ENCODE measurements at places on chromosomes 5 and 9.

GRCh38 chr5:156147944-156148285 lies 179.0 kb upstream of the SGCD start:
- DNase-seq = no peak

GRCh38 chr9:126417043-126417442 lies 90.4 kb downstream of the MVB12B start:
- no peak for DNase-seq

DNA sequence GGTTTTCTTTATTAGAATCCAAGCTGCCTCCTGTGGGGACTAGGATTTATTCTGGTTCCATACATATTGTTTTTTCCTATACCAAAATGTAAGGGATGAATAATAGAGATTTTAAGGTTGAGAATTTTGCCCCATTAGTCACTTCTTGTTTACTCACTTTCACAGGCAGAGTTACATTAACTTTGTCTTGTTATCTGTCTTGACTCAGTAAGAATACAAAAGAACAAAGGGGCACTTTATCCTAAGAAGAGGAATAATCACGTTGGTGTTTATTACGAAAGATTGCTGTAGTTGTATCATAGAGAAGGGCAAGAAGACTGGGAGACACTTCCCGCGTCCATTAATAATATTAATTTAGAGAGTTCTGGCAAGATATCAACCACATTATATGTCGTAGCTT lies 599.7 kb upstream of the FTMT start:
- DNase-seq = peak; percentile 64

- no peak for DNase-seq
Measured at GRCh38 chr5:40678026-40678425, 1.7 kb upstream of the PTGER4 start.

GRCh38 chr9:33676746-33677505 lies 118.4 kb upstream of the PRSS3 start:
- no peak for DNase-seq

DNA sequence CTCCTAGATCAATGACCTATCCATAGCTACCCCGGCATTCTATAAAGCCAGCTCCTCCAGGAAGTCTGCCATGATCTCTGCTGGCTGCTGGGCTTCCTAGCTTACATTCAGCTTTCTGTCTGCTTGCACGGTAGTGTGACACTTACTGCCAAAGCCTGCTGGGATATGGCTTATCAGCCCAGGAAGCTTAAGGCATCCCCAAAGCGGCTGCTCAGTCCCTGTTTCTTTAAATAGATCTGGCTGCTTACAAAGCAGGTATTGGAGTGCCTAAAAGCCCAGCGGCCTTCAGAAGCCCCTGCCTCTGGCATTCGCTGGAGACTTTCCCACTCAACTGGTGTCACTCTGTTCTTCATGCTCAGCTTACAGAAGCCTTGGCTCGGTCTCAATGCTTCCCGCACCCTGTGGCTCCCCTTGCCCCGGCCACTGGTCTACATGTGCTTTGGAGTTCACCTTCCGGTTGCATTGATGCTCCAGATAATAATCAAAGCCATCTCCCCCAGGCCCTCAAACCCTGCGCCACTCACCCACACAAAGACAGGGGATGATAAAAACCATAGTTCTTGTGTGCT lies 31.3 kb upstream of the STRBP start:
- no peak for DNase-seq

DNA sequence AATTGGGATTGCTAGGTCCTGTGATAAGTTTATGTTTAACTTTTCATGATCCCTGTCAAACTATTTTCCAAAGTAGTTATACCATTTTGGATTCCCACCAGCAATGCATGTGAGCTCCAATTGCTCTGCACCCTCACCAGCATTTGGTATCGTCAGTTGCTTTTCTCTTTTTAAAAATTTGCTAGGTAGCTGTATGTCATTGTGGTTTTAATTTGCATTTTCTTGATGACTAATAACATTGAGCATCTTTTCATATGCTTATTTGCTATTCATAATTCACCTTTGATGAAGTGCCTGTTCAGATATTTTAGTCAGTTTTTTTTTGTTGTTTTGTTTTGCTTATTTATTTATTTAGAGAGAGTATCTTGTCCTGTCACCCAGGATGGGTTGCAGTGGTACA lies 12.5 kb downstream of the TAF1L start:
- no peak for DNase-seq

- DNase-seq = no peak
Measured at GRCh38 chr5:87645224-87645623, 232.5 kb upstream of the CCNH start.

DNA sequence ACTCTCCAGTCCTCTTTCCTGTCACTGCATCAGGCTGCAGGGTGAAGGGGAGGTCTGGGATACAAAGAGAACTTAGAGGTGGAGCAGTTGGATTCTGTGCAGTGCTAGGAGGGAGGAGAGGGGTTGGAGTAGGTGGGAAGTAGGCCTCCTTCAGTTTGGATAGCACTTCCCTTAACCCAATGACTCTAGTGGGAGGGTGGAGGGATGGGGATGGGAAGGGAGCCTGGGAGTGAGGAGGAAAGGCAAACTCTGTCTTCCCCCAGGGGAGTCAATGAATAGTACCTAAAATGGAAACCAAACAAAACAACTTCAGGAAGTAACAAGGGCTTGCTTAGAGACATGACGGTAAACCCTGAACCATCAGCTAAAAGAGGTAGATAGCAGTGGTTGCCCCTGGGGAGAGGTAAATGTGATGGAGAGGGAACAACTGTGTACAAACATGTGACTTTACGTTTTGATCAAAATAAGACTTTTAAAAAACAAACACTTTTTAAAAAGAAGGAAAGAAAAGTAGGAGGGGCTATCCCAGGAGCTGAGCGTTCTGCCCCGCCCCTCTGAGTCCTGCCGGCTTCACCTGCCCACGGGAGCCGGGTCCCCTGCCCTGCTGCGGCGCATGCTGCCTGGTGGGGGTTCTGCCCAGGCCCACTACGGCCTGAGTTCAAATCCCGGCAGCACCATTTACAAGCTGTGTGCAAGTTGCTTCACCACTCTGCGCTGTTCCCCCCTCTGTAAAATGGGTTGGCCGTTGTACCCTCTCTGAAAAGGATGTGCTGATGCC lies 30.9 kb downstream of the GSN start:
- peak; percentile 68 for DNase-seq

DNA sequence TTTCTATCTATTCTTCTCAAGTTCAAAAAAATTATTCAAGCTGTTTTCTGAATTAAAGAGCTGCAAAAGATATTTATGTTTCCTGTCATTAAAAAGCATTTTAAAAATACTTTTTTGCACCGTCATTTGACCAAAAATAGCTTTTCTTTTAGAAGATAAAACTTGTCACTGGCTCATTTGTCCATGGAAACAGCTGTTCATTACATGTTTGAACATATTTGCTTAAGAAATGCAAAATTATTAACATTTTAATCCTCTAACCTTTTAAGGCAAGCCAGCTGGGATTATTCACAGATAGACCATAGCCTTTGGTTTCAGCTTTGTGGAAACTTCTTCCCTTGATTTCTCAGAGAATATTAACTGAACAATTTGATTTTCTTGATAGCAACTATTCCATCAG lies 393.9 kb downstream of the TUSC1 start:
- no peak for DNase-seq

DNA sequence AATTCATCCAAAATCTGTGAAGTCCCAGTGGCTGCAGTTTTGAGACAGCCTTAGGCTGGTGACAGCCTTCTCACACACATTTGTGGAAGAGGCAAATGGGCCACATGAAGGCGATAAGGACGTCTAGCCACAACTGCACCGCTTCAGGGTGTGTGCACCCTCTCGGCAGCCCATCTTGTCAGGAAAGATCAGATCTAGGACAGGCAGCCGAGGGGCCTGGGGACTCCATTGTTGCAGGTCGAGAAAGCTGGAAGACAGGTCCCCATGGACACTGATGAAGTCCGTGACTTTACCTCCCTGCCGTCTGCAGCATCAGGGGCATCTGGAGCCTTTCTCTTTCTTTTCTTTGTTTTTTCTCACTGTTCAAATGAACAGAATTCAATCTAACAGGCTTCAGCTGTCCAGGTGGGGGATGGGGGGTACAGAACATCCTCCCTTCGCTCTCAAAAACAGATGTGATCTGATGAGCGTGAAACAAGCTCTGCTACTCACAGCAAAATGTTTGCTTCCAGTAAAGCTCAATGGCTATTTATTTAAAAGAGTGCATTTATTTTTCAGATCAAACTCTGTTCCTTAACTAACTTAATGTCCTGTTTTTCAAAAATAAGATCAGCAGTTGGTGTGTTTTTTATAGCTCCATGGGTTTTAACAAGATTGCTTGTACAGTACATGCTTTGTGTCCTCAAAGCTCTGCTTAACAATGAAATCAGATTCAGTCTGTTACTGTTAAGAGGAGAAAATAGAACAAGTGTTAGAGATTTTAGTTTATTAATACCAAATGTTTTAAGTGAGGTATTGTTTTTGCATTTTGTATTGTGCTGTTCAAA lies 111.8 kb upstream of the OTULINL start:
- no peak for DNase-seq

- no peak for DNase-seq
Measured at GRCh38 chr5:127596501-127596900, 52.4 kb upstream of the CTXN3 start.

- peak; percentile 70 for DNase-seq
Measured at GRCh38 chr5:127957183-127957582, 126.4 kb upstream of the SLC12A2 start.

DNA sequence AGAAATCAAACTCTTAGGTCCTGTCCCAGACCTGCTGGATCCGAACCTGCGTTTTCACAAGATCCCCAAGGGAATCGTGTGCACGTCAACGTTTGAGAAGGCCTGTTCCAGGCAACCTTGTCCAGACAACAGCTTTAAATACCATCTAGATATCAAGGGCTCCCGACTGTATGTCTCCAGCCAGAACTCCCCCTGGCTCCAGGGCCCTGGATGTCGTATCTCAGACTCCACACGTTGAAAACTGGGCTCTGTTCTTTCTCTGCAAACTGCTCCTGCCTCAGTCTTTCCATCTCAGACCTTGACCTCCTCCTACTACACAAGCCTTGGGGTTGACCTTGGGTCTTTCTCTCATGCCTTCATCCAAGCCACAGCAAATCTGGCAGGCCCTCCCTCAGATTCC lies 5.8 kb upstream of the ENG start:
- no peak for DNase-seq

DNA sequence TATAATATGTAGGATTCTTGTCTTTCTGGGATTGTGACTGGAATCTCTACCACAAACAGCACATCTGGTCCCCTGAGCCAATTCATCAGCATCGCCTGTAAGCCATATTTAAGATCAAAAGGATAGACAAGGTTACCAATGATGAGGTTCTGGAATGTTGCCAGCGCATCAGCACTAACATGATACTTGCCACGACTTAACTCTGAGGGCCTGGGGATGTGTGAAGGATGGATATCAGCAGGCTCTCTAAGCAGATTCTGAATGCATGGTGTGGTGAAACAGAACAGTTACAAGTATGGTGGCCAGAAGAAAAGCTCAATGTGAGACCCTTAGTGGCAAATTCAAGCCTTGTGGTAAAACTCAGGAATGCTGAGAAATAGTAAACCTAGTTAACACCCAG lies 143.0 kb downstream of the XRCC4 start:
- no peak for DNase-seq

DNA sequence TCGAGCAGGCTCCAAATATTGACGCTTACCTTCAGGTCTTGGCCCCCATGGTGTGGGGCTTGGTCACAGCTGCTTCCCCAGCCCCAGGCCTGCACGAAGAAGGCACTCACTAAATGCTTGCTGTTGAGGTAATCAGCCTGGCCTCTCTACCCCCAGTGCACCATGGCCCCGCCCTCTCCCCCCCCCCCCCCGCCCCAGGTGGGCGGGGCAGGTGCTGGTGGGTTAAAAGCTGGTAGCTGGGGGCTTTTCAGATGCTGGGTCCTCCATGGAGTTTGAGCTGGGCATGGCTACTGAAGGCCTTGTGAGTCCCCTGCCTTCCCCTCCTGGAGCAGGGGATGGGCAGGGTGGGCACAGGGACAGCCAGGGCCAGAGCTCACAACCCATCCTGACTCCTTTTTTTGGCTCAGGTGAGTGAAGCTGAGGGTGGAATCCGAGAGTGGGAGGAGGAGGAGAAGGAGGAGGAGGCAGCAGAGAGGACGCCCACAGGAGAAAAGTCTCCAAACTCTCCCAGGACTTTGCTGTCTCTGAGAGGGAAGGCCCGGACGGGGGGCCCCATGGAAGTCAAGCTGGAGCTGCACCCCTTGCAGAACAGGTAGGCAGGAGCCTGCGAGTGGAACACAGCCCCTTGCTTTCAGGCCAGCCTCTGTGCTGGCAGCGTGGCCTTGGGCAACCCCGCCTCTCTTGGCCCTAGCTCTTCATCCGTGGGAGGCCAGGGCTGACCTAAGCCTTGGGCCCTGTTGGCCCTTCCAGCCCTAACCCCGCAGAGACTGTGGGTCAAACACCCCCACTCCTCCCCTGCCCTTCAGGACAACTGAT lies 4.4 kb upstream of the TSPAN17 start:
- DNase-seq = no peak

DNA sequence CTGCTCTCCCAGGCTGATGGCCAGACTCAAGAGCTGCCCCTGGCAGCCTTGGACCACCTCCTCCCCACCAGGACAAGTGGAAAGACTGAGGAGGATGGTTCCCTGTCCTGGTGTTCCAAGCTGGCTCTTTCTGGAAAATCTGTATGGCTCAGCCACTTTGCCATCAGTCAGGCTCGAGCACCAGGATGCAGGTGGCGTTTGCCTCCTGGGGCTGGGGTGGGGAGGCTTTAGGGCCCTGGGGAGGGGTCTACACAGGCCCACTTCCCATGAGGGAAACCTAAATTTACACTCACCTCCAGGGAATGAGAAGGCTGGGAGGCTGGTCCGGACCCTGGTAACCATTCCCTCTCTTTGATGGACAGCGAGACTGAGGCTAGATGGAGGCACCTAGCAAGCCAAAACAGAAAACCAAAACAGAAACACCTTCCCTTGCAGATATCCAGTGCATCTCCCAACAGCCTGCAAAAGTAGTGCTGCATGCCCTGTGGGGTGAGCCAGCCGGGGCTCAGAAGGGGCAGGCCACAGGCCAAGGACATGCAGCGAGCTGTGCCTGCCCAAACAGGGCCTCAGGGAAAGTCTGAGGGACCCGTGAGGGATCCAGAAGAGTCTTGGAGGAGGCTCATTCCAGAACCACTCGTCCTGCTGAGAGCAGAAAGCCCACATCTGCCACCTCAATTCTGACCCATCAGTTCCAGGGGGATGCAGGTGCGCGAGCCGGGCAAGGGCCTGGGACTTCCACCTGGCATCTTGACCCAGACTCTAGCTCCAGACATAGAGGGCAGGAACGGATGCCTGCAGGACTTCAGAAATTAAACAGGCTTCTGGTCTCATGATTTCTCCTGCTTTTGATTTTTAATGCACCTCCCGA lies 5.4 kb upstream of the CSF2 start:
- DNase-seq = no peak
